ENCODE measurements at places on chromosomes 2 and 18.

- no peak for DNase-seq
These were observed 181.1 kb downstream of the CCDC85A start for GRCh38 chr2:56364902-56365301.

DNA sequence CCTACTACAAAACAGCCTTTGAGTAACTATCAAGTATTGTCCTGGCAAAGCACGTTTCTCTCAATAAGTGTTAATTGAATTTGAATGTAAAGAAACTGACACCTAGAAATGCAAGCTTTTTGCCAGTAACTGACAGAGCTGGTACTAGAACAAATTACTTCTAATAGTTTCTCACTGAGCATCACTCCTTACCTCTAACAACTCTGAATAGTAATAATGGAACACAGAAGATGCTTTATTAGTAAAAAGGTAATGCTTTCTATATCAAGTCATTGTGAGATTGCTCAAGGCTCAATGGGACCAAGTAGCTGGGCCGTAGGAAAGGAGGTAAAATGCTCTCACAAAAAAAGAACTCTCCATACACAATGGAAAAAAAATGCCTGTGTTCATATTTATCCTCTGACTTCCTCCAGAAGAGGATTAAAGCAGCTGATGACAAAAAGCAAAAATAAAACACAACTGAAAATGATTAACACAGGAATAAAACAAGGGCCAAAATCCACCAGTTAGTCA, 11.8 kb downstream of the RASGRP3 start:
- DNase-seq: no peak

DNA sequence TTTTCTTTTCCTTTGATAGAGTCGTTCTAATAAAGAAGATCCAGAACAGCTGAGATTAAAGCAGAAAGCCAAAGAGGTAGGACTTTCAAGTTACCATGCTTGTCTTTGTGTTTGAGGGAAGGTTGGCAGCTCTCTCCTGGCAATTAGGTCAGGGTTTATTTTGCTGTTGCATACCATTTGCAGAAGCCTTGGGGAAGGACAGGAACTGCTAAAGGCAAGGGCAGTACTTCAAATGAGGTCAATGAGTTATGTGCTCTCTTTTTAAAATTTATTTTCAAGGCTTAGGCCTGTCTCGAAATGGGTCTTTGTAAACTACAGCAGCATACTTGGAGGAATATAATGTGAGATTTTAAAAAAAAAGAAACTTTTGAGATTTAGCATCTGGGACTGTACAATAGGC, 108.9 kb downstream of the TAF4B start:
- no peak for DNase-seq

DNA sequence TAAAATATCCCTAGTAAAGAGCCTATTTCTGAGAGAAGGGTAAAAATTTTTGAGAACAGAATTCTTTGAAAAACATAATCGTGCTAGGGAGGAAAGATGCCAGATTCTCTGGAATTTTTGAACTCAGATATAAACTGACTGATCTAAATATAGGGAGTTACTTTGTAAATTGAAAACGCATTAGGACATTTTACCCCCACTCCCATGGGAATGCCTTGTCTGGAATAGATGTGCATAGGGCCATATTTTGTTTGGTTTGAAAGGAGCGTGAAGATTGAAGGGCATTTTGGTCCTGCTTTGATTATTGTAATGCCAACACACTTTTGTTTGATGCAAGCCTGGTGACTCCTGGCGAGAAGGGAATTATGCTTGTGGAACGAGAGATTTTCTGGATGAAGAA, 158.7 kb upstream of the DPP10 start:
- DNase-seq: no peak

- DNase-seq: no peak
These were observed 1.4 kb upstream of the GAD1 start for GRCh38 chr2:170815311-170815710.

All from heart right ventricle (tissue), 16 donors.